ENCODE measurements at places on chromosomes 12 and 14.

DNA sequence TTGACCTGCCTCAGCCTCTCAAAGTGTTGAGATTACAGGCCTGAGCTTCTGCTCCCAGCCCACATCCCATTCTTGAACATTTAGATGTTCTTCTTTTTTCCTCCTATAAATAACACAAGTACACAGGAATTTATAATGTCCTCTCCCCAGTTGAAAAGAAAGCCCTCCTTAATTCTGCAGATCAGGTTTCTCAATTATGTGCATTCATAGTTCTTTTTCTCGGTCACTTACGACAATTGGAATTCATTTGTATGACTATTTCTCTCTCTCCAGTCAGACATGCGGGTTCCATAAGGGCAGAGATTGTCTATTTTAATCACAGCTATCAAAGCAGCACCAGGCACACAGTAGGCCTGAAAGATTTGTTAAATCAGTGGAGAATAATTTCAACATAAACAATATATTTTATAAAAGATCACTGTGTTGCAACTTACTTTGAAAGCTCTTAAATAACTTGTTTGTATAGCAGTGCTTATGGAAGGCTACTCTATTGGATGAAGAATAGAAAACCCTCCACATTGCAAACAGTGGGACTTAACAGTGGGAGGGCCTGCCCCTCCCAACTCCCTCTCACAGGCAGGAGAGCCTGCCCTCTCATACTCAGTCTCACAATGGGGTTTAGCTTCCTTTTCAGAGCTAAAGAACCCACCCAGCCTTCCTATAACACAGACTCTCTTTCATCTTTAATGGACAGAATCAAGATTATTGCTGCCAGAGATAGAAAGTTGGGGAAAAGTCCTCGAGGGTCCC lies 84.1 kb upstream of the TRAF3 start:
- no peak for DNase-seq

DNA sequence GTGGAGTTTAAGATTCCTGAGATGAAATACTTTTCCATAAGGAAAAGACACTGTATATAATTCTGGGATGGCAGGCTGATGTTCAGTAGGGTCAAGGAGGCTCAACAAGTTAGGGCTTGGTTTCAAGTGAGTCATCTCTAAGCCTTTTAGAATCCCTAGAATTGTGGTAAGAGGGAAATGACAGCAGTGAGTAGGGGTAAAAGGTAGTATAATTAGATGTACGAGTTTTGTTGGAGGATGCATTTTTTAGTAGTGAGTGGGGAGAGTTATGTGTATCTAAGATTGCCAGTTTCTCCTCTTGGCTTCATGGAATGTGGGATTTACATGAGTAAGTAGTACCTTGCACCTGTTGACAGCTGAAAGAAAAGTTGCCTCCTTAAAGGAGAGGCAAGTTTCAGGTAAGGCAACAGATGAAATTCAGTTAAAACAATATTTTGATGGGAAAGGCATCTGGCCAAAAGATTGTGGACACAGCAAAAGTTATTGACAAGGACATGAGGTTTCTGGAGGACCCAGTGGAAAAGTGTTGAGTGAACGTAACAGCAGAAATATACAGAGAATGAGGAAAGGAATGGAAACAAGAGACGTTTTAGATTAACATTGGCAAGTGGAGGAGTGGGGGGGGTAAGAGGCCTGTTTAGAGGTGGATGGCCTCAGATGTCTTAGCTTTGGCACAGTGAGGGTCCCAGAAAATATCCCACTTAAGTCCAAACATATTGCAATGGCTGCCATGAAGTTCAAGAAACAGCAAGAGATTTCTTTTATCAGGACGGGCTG lies 21.8 kb downstream of the LMO3 start:
- no peak for DNase-seq

DNA sequence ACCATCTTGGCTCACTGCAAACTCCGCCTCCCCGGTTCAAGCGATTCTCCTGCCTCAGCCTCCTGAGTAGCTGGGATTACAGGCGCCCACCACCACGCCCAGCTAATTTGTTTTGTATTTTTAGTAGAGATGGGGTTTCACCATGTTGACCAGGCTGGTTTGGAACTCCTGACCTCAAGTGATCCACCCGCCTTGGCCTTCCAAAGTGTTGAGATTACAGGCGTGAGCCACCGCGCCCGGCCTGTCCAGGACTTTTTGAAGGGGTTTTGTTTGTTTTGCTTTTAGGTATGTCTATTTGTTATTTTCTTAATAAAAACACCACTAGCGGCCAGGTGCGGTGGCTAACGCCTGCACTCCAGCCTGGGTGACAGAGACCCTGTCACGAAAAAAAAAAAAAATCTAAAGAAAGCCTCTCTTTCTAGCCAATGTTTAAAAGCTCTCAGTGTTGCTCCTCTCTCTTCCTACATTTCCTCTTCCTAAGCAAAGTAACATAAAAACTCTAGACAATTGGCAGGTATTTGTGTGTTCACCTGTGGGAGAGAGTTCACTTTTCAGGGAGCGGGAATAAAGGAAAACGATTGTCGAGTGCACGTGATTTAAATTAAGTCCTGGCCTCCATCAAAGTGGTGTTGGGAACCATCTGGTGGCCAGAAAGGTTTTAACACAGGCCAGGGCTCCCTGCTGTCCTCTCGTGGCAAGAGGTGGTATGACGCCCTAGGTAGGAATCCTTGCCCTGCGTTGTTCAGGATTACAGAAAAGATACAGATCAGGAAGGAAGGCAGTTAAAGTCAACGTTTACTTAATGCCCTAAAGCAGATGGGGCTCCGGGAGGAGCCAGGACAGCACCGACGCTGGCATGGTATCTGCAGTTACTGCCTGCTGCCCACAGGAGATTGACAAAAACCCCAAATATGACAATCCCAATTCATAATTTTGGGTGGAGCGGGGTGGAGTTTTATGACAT lies 36.2 kb upstream of the ATP23 start:
- DNase-seq = peak; percentile 84

GRCh38 chr12:92942905-92943304 lies 13.8 kb upstream of the EEA1 start:
- DNase-seq = no peak

DNA sequence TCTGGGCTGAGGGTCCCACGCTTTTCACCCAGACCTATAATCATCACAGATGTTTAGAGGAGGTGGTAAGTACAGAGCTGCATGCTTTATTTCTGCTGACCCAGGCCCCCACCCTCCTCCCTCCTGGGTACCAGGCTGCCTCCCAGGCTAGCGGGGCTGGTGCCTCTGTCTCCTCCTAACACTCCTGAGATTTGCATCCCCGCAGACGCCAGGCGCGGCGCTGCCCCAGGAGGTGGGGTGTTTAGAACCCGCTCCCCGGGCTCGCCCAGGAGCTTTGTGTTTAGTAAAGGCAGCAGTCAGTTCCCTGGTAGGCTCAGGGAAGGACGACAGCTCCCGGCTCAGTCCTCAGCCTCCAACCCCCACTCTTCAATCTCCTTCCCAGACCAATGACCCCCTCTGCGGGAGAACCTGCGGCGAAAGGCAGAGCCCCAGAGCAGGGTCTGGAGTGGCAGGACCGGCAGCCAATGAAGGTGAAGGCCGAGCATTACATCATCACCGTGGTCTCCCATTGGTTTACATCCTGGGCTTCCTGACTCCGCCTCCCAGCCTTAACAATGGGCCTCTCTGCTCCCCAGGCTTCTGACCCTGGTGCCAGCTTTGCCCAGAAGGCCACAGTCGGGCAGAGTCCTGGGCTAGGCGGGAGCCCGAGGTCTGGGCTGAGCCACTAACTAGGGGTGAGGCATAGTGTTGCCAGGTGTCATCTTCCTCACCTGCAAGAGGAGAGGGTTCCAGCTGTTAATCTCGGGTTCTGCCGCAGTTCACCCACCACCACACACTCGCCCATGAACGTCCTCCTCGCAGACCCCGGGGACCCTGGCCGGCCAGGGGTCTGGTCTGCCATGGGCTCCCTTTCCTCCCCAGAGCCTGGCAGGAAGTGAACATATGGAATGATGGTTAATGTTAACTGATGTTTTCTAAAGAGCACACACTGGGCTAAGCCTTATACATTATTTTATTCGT lies 57.5 kb downstream of the CALM1 start:
- DNase-seq = peak; percentile 31

GRCh38 chr14:80269353-80269925 lies 58.1 kb upstream of the DIO2 start:
- no peak for DNase-seq

DNA sequence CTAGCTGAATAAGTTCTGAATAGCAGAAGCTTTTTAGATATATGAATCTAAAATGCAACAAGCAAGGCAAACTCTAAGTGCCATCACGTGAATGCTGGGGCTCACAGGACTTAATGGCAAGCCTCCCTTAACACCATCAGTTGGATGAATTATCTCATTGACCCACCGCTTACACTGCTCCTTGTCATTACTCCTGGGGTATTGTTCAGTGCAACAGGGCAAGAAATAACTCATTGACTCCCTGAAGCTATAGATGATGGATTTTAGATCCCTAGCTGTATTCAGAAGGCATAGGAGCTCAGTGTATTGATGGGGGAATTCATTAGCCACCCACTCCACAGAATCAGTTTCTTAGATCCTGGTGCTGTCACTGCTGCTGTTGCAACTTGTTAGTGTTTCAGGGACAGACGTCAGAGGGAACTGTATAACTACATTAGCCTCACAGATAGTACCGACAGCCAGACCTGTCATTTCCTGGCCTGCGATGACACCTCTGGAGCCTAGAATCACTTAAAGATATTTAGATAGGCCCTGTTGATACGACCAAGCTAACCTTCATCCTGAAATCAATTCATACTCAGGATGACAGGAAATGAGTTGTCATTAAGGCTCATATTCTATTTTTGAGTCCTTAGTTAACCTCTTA lies 735.3 kb downstream of the DIO2 start:
- DNase-seq = no peak

DNA sequence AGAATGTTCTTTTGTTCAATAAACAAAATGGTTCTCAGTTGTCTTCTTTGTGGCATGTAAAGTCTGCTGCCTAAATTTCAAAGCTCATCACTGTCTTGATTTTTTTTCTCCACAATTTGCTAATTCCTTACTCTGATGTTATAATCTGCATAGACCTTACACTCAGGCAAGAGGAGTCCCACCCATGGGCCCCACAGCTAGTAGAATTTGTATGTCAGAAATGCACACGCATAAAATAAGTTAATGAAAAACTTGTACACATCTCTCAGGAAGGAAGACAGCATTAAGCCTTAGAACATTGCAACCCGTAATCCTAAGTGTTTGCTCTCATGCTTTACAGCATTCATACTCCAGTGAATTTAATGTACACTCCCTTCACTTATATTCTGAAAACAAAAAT lies 280.8 kb downstream of the ATXN7L3B start:
- no peak for DNase-seq

GRCh38 chr14:60647081-60647836 lies 2.0 kb downstream of the SIX1 start:
- DNase-seq = no peak

DNA sequence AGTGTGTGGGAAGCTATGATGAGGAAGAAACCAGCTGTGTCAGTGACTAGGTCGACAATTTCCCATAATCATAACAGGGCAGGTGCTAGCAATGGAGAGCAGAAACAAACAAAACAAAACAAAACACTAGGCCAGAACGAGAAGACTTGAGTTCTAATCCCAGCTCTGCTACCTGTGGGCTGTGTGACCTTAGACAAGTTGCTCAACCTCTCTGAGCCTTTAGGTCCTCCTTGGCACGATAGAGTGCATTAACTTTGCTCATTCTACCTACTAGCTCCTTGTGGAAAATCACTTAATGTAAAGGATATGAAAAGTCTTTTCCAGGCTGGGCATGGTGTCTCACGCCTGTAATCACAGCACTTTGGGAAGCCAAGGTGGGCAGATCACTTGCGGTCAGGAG lies 11.2 kb downstream of the HHIPL1 start:
- no peak for DNase-seq

DNA sequence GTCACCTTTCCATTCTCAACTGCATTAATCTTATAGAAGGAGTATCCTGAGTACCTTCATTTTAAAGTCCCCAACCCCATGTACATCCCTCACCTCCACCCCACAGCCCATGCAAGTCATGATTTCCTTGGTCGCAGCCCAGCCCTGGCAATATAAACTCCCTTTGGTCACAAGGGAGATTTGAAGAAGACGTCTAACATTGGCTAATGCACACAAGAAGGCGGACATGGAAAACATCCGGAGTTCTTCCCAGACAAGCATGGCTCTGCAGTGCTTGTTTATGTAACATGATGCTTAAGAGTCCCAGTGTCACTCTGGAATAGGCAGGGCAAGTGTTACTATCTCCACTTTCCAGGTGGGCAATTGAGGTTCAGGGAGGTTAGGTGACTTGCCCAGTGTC lies 277.6 kb downstream of the DPF3 start:
- peak; percentile 53 for DNase-seq

GRCh38 chr12:8781381-8782127 lies 40.9 kb upstream of the A2ML1 start:
- DNase-seq = no peak

DNA sequence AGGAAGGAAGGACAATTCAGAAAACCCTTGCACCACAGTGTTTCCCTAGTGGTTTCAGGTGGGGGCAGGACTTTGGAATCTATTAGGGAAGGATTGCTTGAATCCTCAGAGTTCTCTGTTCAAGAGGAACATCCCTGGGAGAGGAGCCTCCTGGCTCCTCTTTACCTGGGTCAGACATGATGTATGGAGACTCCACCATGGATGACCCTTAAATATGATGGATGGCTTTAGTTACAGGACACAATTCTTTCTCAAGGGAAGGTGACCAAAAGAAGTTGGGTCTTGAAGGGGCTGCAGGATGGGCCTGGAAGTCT lies 396.6 kb downstream of the NRXN3 start:
- no peak for DNase-seq

GRCh38 chr14:61080591-61081010 lies 99.6 kb downstream of the SLC38A6 start:
- peak; percentile 86 for DNase-seq

GRCh38 chr12:52178984-52179383 lies 12.8 kb downstream of the KRT80 start:
- DNase-seq = no peak

DNA sequence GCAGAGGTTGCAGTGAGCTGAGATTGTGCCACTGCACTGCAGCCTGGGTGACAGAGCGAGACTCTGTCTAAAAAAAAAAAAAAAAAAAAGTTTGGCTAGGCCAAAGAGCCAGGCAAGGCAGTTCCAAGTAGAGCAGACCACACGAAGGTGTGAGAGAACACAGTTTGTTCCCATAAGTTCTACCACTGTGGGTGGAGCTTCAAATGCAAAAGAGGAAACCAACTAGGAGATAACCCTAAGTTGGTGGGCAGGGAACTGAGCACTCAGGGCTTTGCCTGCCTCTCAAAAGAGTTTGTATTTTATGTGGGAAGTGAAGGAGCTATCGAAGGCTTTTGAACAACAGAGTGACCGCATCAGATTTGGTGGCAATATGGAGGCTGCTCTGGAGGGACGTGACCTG lies 15.1 kb downstream of the SOCS2 start:
- DNase-seq = no peak

- no peak for DNase-seq
Measured at GRCh38 chr14:89166633-89167032, 250.4 kb downstream of the FOXN3 start.

DNA sequence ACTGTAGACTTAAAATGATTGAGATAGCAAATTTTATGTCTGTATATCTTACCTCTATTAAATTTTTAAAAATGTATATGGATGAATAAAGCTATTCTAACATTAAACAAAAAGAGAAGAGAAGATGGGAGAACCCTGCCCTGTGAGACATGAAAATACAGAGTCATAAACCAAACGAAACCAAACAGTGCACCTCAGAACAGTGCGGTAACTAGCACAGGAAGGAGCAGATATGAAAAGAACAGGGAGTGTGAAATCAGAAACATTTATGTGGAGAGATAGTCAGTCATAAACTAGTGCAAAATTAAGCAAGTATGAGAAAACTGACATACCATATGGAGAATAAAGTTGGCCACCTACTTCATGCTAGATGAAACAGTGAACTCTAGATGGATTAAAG lies 135.1 kb downstream of the ERC1 start:
- DNase-seq = no peak
